Non-pigmented ciliary epithelial cell (primary cell): ENCODE measurements at places on chromosomes 12 and 14.

DNA sequence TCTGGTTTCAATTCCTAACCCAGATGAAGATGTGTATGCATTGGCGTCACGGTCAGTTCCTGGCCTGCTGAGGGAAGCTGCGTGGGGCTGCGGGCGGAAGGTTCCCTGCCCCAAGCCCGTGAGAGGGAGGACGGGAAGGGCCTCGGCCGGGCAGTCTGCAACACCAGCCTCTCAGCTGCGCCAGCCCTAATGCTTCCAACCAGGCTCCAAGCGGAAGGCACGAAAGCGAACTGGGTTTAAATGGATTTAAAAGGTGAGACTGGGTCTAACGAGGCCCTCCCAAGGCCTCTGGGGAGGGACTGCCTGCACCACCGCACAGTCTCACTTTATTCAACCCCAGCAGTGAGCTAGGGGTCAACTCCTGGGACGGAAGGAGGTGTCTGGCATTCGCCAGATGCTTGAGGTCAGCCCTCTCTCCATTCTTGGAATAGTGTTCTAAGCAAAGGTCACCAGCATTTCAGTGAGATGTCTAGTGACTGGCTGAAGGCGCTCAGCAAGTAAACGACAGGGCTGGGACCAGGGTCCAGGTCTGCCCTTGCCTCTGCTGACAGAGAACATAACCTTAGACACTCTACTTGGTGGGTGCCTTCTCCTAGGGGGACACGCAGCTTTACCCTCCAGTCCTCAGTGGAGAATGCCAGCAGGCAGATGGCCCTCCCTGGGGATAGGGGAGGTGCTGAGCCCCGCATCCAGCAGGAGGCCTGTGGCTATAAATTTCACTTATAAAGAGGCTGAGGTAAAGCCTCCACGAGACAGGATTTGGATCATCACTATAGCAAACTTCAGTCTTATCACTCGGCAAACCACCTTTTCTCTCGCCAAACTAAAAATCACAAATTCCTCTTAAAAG, 92.2 kb downstream of the PIWIL1 start:
- DNase-seq: no peak

GRCh38 chr14:72744416-72745120, 149.3 kb downstream of the DPF3 start:
- DNase-seq: no peak

- DNase-seq: no peak
These were observed 59.9 kb downstream of the HCAR2 start for GRCh38 chr12:122643207-122643805.

- DNase-seq: peak; percentile 87
These were observed 113.0 kb upstream of the RAP1B start for GRCh38 chr12:68497702-68498101.
